ENCODE measurements at places on chromosomes 4 and X.

GRCh38 chr4:55444827-55445226, 49.1 kb downstream of the TMEM165 start:
- no peak for DNase-seq

- no peak for DNase-seq
Observed at GRCh38 chr4:70667740-70668535, 1.6 kb upstream of the JCHAIN start.

DNA sequence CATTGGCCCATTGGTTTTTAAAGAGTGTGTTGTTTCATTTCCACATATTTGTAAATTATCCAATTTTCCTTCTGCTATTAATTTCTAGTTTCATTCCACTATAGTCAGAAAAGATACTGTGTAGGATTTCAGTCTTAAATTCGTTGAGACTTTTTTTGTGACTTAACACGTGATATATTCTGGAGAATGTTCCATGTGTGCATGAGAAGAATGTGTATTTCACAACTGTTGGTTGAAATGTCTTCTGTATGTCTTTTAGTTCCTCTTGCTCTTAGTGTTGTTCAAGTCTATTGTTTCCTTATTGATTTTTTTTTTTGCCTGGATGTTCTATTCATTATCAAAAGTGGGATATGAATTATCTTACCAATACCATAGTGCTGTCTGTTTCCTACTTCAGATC, 606.9 kb downstream of the RPA4 start:
- DNase-seq: no peak

GRCh38 chr4:621296-622070, 3.9 kb upstream of the PDE6B start:
- no peak for DNase-seq

DNA sequence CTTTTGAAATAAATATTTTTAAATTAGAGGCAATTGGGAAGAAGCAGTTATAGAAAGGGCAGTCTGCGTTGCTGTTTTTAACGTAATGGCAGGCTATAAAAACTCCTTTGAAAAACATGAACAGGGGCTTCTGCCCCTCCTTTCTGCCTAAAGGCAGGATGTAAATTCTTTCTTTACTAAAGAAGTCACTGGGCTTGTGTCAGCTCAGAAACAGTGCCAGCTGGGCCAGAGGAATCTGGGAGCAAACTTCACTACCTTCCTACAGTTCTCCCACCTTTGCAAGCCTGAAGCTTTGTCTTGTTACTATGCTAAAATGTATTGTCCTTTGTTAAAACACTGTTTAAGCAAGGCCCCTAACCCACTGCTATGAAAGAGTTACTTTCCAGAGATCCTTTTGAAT, 1664.8 kb downstream of the RPA4 start:
- no peak for DNase-seq

DNA sequence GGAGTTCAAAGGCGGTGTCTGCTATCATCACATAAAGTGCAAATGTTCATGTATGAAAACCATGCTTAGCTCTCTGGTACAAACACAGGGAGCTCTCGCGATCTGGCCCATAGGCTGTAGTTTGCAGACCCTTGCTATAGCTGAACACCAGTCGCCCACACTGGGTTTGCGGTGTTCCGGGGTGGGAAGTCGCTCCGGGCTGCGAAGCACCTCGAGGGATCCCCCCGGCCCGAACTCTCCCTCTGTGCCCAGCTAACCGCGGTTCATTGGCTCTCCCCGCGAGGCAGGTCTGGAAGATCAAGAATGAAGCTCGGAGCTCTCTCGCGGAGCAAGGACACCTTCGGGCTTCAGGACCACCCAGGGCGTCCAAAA, 341 bp upstream of the PRPS2 start:
- DNase-seq: no peak

DNA sequence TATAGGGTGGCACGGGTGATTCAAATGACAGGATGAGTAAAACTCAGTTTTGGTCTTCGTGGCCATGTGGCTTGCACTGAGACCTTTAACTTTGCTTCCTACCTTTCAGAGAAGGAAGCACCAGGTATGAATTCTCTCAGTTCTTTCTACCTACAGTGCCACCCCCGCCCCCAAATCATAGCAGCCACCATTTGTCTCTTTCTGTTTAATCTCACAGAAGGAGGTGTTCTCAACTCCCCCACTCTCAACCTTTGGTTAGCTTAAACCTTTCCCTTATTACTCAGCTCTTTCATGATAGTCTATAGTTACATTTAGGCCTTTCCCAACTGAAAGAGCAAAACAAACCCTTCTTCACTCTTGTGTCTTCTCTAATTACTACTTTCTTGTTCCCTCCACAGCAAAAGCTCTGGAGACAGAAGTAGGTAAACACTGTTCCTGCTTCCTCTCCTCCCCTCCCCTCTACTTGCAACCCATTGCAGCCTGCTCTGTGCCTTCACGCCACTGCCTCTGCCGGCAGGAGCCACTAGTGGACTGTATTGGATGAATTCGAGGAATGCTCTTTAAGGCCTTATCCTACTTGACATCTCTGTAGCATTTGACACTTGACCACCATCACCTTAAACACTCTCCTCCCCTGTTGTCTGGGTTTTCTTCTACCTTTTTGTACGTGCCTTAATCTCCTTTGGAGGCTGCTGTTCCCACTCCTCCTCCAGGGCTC, 123.7 kb downstream of the AFF1 start:
- no peak for DNase-seq

GRCh38 chrX:46812445-46812844, 24.4 kb upstream of the RP2 start:
- DNase-seq: no peak
